ENCODE measurements at places on chromosomes 12 and 14.

DNA sequence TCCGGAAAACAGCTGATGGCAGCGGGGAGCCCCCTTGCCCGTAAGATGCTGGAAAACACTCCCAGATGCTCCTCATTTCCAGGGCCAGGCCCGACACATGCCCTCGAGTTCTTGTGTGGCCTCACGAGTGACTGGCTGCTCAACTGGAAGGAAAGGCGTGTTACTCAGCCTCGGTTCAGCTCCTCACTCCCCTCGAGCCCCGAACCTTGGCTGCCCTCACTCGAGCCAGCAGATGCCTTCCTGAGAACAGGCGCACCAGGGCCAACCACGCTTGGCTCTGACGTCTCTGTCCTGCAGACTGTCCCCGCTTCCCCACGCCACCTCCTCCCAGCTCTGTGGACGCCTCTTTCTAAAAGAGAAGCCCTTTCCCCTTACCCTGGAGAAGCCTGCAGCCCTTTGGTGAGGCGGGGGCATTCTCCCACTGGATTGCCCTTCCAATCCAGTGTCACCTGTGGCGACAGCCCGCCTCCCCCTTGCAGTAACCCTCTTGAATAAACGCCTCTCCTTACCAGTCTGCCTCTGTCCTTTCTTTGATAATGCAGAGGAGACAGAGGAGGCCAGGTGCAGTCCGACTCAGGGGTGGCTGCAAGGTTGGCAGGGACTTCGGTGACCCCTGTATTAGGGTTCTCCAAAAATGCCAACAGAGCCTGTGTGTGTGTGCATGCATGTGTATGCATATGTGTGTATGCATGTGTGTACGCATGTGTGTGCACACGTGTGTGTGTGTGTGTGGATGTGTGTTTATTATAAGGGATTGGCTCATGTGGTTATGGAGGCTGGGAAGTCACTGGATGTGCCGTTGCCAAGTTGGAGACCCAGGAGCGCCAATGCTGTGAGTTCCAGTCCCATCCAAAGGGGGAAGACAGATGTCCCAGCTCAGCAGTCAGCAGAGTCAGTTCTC lies 166.3 kb downstream of the KIF26A start:
- no peak for DNase-seq

DNA sequence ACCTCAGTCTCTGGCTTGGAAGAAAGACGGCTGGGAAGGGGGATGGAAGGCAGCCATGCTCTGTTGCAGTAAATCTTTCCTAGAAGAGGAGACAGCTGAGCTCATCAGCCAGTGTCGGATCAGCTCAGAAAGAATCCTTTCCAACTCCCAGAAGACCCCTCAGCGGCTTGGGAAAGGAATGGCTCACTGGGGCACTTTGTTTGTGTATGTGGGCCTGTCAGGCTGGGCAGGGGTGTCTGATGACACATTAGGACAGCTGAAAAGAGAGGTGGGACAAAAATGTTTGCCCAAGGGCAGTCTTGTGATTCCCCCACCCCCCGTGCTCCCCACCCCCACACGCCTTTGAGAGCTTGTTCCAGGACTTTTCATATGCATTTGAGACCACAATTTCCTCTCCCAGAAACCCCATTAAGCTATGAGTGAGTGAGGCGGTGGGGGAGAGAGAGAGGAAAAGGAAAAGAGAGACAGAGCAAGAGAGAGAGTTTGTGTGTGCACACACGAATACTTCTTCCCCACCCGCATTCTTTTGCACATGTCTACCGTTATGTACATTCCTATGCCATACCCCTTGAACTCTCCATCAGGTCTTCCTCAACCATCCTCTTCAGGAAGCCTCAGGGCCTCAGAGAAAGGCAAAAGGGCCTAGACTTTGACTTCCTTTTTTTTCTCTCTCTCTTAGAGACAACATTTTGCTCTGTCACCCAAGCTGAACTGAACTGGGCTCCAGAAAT lies 198.9 kb downstream of the ZFP36L1 start:
- no peak for DNase-seq

DNA sequence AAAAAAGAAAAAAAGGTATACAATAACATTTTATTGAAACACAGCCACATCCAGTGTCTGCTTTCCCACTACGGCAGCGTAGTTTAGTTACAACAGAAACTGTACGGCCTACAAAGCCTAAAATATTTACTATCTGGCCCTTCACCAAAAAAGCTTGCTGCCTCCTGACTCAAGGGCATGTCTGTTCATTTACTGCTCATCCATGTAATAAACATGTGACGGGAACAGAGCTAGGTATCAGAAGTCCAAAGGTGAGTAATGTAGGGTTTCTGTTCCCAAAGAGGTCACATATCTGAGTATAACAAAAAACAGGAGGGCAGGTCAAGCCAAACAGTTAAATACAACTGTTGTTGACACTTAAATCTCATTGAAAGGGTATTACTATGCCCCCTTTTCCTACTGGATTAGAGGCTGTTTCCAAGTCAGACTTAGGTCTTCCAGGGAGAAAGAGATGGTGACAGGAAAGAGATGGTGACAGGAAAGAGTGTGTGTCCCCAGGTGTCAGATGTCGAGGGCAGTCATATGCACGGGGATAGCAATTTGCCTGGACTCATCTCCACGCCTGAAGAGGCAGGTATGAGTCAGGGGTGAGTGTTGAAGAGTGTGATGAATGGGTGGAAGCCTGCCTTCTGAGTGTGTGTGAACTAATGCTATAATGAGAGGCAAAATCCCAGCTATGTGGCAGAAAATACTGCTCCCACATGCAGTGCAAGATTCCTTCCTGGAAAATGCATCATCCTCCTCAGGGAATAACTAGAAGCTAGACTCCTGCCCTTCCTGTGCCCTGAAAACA lies 77.7 kb downstream of the MAP3K9 start:
- no peak for DNase-seq

- no peak for DNase-seq
Measured at GRCh38 chr12:72547573-72547972, 275.4 kb downstream of the TRHDE start.

DNA sequence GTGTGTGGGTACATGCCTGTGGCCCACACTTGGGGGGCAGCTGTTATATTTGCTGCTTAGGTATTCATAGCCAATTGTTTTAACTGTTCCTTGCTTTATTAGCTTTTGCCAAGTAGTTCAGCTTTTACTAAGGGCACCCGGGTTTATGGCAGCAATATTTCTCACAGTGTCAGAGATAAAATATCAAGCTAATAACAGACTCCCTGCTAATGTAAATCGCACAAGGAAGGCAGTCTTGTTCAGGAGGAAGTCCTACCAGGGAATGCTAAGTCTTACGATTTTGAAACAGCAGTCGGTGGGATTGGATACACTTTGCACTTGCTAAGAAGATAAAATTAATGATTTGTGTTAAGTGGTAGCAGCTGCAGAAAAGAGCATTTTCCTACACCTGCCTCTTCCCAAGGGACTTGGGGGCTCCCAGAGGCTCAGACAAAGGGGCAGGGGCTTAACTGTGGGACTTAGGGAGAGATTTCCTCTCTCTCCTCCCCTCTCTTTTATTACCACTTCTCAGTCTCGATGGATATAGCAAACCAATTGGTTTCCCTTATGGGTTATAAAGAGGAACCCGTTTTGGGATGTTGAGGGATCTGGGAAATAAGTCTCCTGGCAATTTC lies 175.1 kb downstream of the NRXN3 start:
- DNase-seq, result no peak

- DNase-seq, result peak; percentile 85
Measured at GRCh38 chr12:13390381-13390861, 193.9 kb downstream of the EMP1 start.

GRCh38 chr12:16112130-16112529 lies 165.4 kb downstream of the SLC15A5 start:
- no peak for DNase-seq

- DNase-seq, result no peak
Measured at GRCh38 chr12:95740751-95741150, 49.8 kb downstream of the NTN4 start.

- peak; percentile 63 for DNase-seq
Measured at GRCh38 chr12:62260733-62261683, 804 bp downstream of the USP15 start.

DNA sequence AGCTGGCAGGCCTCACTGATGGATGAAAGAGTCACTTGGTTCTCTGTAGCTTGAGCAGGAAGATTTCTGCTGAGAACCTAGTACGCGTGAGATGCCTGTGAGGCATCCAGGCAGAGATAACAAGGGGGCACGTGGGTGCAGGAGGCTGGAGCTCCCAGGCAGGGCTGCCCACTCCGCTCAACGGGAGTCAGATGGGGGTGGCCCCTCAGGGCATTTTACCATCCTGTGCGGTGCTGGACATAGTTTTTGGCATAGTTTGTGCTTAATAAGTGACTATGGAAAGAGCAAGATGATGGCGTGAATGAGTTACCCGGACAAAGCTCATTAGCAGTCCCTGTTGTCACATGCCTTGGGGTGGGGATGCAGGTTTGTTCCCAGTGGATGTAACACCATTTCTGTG lies 182.8 kb downstream of the TSPAN9 start:
- DNase-seq, result no peak

GRCh38 chr12:41151793-41152192 lies 36.3 kb upstream of the PDZRN4 start:
- no peak for DNase-seq

DNA sequence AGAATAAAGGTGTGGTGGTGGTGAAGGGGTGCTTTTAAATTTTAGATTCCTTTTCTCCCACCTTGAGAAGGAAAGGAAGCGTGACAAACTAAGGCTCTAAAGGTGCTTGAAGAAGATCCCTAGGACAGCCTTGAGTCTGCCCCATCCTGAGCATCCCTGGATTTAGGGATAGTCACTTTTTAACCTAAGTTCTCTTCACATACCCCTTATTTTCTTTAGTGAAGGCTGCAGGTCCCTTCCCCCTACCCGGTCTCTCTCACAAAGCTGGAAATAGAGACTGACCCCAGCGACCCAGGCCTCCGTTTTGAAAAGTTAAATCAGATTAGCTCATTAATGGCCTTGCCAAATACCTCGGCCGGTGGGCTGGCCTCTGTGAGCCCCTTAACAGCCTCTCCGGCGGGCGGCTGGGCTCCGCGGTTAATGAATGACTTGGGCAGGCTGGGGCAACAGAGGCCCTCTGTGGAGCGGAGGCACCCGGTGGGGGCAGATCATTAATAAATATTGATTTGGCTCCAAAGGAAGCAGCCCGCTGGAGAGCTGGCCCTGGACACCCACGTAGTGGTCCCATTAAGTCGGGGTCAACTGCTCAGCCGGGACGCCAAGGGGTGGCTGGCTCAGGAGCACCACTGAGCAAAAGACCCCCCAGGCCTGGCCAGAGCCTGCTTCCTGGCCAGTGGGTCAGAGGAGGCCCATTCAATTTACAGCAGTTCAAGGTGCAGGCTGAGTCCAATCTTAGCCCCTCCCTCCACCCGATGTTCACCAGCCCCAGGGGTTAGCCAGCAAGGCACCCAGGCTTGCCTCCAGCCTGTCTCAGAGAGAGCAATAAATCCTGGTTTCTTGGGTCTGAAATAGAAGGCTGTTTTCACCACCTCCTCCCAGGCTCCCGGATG lies 31.8 kb downstream of the PAH start:
- DNase-seq, result no peak

DNA sequence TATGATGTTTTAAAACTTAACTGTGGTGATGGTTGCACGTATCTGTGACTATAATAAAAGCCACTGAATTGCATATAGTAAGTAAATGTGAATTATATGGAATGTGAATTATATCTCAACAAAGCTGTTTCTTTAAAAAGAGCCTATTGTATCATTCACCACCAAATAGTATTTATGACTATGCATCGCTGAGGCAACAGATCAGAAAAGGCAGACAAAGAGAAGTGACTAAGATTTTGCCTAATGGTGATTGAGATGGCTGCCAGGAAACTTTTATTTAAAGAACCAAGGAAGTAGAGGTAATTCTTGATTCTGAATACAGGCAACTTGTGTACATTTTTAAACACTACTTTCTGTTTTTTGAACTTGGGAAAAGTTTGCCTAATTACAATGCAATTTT lies 31.7 kb downstream of the DHRS7 start:
- no peak for DNase-seq

DNA sequence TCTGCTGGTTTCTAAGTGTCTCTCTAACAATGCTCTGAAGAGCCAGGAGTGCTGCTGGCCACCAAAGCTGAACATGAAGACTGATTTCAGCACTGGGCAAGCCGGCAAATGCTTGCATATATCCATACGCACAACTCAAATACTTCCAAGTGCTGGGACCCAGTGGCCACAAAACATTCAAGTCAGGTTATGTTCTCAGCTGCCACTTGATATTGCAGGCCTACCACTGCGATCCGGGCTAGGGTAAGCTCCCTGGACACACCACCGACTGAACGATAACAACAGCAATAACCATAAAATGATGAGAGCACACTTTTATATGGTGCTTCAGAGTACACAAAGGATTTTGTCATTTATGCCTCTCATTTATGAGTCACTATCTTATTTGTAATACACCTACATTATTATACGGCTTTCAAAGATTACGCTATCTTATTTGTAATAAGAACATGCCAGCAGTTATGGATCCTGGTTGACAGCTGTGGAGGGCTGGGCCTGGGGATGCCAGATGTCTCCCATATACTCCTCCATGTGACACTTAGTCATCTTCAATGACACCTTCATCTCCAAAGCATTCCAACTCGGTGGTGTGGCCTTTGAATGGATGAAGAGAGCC lies 35.5 kb downstream of the CRACR2A start:
- DNase-seq, result no peak

- no peak for DNase-seq
Measured at GRCh38 chr14:66717561-66718140, 209.7 kb downstream of the GPHN start.

DNA sequence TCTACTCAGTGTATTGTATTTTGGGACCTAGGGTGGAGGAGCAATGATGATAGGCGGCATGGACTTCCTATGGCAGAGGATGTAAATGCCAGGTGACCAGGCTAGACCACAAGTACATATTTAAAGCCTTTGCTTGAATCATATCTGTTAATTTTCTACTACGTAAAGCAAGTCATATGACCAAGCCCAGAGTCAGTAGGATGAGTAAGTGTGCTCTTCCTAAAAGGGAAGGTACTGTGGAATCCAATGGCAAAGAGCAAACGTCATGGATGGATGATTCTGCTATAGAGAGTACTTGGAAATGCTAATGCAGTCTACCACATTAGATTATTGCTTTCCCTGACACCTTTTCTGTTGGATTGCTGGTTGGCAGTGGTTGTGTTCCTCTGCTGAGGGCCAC lies 16.8 kb downstream of the GPATCH2L start:
- DNase-seq, result no peak

DNA sequence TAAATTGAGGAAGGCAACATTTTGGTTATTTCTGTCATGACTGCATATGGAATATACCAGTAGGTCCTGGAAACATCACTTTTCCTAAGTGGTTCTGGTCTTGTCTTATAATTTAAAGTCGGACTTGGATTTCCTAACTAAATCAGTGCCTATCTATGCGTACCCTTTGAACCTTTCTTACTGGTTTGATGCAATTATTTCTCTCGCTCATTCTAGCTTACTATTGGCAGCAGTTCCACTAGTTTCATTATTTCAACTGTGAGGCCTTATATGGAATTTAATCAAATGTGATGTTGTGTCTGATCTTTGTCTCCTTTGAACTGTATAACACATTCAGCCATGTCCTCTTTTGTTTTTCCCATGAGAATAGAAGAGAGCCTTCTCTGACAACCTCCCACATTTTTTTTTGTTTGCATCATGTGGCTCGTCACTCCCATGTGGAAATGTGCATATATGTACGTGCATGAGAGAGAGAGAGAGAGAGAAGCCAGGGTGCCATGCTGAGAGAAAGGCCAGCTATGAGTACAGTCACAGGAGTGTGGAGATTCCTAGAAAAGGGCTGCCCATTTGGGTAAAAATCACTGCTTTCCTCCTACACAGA lies 48.0 kb downstream of the AKAP6 start:
- no peak for DNase-seq
